Activated CD4-positive, alpha-beta T cell treated with anti-CD3 and anti-CD28 coated beads, Interleukin-2, amount 10 ng/mL, durations not matched to agents 7 days and 5 days (primary cell): ENCODE measurements at places on chromosomes 2 and 18.
A peak's percentile ranks its signal among the peaks of the same experiment; 100 is the strongest.

DNA sequence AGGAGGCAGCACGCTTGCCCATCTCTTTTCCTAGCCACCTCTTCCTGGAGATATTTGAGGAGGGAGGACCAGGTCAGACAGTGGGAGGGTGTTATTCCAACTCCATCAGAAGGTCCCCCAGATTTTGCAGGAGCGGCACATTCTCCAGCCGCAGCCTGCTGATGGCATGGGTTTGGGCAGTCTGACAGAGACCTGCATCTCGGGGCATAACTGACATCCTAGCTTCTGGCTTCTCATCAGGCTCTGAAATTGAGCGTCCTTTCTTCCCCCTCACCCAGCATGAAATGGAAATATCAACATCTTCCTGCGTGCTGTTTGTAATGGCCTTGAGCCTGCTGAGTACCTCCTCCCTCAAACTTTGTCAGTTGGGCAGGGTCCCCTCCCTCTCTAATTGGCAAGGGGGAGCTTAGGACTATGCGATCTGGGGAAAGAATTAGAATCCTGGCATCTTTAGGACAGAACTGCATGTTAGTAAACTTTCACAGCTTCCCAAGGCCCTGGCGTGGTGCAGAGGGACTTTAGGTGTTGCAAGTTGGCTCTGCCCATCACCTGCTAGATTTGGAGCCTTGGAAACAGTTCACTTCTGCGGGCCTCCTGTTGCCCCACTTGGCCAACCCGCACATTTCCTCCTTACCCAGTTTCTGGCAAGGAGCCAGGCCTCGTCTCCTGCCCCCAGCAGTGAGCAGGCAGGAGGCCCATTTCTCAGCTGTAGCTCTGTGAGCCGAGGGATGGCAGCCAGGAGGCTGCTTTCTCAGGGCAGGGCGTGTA is 2.2 kb downstream of the ITM2C start:
- DNase-seq = peak; percentile 54

- no peak for DNase-seq
These were observed 189.9 kb upstream of the PIEZO2 start for GRCh38 chr18:11339188-11339775.

DNA sequence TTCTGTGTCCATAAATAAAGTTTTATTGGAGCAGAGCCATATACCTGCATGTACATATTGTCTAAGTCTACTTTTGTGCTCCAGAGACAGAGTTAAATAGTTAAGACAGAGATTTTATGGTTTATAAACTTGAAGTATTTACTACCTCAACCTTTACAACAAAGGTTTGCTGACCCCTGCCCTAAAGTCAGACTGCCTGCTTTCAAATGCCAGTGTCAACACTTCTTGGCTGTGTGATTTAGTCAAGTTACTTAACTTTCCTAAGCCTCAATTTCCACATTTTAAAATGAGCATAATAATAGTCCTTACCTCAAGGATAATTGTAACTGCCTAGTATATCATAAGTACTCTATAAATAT is 44.4 kb upstream of the ITPRID2 start:
- no peak for DNase-seq

DNA sequence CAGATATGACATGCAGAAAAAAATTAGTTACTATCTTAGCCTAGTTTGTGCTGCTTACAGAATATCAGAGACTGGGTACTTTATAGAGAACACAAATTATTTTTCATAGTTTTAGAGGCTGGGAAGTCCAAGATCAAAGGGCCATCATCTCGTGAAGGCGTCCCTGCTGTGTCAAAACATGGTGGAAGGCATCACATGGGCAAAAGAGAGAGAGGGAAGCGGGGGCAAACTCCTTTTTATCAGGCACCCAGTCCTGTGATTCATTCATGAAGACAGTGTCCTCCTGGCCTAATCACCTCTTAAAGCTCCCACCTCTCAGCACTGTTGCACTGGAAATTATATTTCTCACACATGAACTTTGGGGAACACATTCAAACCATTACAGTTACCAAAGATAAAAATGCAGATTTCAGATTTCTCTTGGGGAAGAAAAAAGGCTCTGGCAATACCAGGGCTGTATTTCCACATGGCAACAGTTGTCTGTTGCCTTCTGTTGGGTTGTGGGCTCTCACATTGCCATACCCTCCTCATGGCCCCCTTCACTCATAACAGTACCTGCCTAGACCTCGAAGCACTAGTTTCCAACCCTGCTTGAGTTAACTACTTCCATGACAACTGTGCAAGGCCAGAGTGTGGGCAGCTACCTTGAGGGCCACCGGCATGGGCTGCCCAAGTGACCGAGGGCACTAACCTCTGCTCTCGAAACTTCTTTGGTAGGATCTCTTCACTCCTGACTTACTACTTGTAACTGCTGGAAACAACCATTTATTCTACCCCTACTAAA is 2.7 kb upstream of the ACTR3 start:
- no peak for DNase-seq

- DNase-seq = no peak
These were observed 360.3 kb downstream of the LRP1B start for GRCh38 chr2:141770530-141770929.

GRCh38 chr18:10715791-10716190 is 190.0 kb downstream of the NAPG start:
- no peak for DNase-seq

DNA sequence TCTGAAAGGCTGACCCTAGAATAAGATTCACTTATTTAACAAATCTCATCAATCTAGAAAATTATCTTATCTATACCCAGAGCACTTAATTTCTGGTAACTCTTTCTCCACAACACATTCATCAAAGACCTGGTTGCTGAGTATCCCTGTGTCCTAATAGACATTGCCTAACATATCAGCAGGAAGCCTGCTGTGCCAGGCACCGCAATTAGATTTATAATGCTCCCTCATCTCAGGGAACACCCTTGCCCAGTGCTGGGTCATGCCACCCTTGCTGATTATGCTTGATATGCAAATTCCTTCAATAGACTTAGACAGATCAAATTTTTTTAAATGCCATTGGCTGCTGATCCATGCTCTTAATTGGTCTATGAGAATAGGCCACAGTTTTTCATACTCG is 3.8 kb downstream of the DSG1 start:
- DNase-seq = no peak

- no peak for DNase-seq
These were observed 150.0 kb downstream of the NEDD4L start for GRCh38 chr18:58194028-58194427.

- DNase-seq = no peak
These were observed 270.6 kb upstream of the MMADHC start for GRCh38 chr2:149858216-149858615.

DNA sequence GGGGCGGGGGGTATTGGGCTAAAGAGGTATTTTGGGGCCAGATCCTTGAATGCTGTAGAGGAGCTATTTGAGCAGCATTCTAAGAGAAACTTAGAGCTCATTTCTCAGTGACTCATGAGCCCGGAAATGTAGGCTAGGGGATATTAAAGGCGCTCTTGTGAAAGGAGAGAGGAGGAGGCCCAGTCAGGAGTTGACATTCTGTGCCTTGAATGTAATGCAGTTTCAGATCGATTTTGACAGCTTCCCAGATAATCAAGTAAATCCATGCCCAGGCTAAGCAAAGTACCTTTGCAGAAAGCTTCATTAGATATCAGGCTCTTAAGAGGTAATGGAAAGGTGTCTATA is 1.5 kb downstream of the CAB39 start:
- peak; percentile 60 for DNase-seq

- DNase-seq = no peak
These were observed 74.8 kb downstream of the CHST9 start for GRCh38 chr18:27110319-27110718.

- DNase-seq = no peak
These were observed 33.4 kb downstream of the TGFBRAP1 start for GRCh38 chr2:105296017-105296611.

- peak; percentile 99 for DNase-seq
These were observed at the start of the genes CIAO1 and TMEM127 for GRCh38 chr2:96265840-96266679. Gene CIAO1 (plus strand): TSS chr2:96266225. CDS start chr2:96266351, 126 bp downstream. Gene TMEM127 (minus strand): TSS chr2:96265997. CDS start chr2:96265381, 616 bp downstream.

DNA sequence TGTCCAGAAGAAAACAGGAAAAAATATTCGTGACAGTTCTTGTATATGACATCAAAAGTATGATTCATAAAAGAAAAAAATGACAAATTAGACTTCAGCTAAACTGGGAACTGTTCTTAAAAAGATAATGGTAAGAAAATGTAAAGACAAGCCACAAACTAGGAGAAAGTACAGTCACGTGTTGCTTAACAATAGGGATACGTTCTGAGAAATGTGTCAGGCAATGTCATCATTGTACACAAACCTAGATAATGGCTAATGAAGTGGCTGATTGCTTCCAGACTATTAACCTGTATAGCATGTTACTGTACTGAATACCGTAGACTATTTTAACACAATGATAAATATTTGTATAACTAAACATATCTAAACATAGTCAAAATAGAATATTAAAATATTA is 35.9 kb upstream of the CTIF start:
- DNase-seq = no peak

DNA sequence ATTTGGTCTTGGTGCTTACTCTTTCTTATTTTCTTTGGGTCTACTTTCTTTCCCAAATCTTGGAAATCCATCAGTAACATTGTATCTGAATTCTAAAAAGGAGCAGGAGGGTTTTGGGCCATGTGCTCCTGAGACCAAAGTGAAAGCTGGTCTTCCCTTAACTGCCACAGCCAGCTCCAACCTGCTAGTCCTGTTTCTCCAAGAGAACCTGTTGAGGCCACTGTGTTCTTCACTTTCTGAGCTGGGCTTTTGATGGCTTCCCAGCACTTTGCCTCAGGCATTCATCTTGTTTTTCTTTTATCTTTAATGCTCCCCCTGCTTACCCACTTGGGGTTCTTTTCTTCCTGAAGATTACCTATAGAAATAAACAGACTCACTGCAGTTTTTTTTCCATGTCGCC is 53.3 kb downstream of the ARHGAP28 start:
- DNase-seq = no peak

DNA sequence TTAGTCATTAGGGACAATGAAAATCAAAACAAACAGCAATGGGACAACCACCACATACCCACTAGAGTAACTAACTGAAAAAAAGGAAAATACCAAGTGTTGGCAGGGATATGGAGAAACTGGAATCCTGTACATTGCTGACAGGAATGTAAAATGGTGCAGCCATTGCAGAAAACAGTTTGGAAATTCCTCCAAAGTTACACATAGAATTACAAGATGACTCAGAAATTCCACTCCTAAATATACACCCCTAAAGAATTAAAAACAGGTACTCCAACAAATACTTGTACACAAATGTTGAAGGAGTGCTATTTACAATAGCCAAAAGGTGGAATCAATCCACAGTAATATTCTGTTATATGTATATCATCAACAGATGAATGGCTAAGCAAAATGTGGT is 110.9 kb downstream of the ROCK1 start:
- no peak for DNase-seq

GRCh38 chr2:205755923-205756322 is 73.6 kb downstream of the NRP2 start:
- DNase-seq = no peak

- no peak for DNase-seq
These were observed 67.5 kb downstream of the COPS8 start for GRCh38 chr2:237153181-237153580.

DNA sequence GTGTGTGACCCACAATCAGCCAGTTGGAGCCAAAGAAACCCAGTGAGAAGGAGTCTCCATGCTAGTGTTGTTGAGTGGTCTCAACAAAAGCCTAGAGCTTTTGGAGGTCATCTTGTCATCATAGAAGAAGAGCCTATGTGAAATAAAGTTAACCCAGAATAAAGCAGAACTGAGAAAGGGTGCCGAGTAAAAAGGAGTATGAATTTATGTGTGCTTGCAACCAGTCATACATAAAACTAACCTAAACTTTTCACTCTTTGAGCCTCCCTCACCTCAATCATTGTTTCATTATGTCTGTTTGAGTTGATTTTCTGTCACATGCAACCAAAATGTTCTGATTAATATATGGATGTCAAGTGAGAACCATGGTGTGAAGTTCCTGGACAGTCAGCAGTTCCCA is 599.3 kb upstream of the ZEB2 start:
- no peak for DNase-seq

GRCh38 chr2:120834206-120834605 is 98.5 kb downstream of the GLI2 start:
- DNase-seq = no peak

GRCh38 chr2:62309465-62310091 is 113.7 kb downstream of the B3GNT2 start:
- peak; percentile 24 for DNase-seq

DNA sequence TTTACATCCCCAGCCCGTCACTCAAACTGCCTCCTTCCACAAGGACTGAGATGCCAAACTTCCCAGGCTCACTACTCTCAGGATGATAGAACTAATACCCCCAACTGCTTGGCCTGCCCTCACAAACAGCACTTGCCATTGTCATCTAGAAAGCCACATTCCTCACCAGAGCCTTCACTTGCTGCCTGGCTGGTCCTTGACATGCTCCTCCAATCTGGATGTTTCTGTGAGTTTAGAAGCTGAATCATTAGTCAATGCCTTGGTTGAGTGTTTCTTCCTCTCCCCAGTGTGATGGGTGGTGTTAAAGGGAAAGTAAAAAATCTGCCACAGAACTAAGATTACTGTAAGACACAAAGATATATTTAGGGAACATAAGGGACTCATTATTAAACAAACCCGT is 52.5 kb downstream of the MARCHF4 start:
- DNase-seq = no peak

GRCh38 chr2:205586626-205587025 is 95.7 kb upstream of the NRP2 start:
- DNase-seq = no peak

DNA sequence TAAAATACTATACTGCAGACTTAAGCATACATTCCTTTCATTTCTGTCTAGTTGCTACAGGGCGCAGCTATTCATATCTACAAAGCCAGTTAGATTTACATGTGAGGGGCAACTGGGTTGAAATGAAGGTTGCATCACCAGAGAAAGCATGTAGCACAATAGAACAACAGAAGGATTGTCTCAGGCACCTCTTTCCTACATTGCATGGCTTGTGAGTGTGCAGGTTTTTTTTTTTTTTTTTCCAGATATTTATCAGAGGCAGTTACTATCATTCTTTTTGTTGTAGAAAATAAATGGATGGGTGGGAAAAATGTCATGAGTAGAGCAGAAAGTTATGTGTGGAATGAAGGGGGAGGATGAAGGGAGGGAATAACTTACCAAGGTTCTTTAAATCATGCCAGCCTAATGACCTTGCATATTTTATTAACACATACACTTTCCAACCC is 86.8 kb downstream of the ERBB4 start:
- no peak for DNase-seq

- no peak for DNase-seq
These were observed at the start of gene KCNS3 for GRCh38 chr2:17878281-17879136. Gene KCNS3 (plus strand): TSS chr2:17878667. CDS start chr2:17931009, 52,342 bp downstream.

DNA sequence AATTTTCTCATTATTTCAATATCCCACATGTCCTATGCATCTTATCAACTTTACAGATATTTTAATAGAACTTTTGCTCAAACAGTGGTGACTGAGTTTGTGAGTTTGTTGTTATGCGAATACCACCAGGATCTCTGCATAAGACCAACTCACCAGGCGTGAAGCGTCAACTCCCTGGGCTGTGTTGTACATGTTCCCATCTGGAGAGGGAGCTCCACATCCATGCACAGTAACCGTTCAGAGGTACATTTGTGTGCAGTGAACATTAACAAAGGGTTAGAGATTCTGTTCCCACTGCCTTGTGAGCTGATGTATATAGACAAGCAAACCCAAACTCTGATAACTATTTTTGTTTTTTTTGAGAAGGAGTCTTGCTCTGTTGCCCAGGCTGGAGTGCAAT is 188.7 kb downstream of the MYT1L start:
- no peak for DNase-seq

GRCh38 chr2:207083361-207084110 is 82.2 kb downstream of the KLF7 start:
- no peak for DNase-seq

- no peak for DNase-seq
These were observed 1376.3 kb upstream of the CELF4 start for GRCh38 chr18:38941711-38942561.

GRCh38 chr2:19845323-19845920 is 56.4 kb downstream of the TTC32 start:
- DNase-seq = no peak
